ENCODE measurements at places on chromosomes 12 and 14.

GRCh38 chr12:26979733-26980132, 34.5 kb downstream of the TM7SF3 start:
- DNase-seq = no peak

- DNase-seq = no peak
Observed at GRCh38 chr14:102201353-102201738, 61.6 kb downstream of the WDR20 start.

GRCh38 chr12:120489018-120489417, 6.9 kb upstream of the DYNLL1 start:
- no peak for DNase-seq

DNA sequence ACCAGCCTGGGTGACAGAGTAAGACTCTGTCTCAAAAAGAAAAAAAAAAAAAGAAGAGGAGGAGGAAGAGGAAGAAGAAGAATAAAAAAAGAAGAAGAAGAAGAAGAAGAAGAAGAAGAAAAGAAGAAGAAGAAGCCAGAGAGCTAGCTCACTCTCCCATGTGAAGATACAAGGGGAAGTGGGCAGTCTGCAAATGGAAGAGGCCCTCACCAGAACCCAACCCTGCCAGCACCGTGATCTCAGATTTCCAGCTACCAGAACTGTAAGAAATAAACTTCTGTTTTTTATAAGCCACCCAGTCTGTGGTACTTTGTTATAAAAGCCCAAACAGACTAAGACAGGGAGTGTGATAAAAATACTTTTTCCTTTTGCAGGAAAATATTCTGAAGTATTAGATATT, 130.7 kb downstream of the ETNK1 start:
- no peak for DNase-seq

DNA sequence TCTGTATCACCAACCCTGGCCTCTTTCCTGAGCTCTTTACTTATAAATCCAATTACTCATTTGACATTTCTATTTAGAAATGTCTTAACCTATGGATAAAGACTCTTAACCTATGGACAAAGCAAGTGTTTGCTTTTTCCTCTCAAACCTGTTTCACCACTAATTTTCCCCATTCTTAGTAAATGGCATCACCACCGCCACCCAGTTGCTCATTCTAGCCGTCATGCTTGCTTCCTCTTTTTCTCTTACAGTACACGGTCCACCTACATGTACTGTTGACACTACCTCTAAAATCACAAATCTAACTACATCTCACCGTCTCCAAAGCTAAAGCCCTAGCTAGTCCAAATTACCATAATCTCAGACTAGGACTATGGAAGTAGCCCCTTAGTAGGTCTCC, 60.0 kb downstream of the CAPS2 start:
- DNase-seq = no peak

GRCh38 chr12:104652910-104653309, 196.2 kb downstream of the CHST11 start:
- no peak for DNase-seq

GRCh38 chr12:92404921-92405320, 259.3 kb upstream of the BTG1 start:
- DNase-seq = no peak

GRCh38 chr14:69079188-69079742, 73.7 kb downstream of the DCAF5 start:
- DNase-seq = no peak

DNA sequence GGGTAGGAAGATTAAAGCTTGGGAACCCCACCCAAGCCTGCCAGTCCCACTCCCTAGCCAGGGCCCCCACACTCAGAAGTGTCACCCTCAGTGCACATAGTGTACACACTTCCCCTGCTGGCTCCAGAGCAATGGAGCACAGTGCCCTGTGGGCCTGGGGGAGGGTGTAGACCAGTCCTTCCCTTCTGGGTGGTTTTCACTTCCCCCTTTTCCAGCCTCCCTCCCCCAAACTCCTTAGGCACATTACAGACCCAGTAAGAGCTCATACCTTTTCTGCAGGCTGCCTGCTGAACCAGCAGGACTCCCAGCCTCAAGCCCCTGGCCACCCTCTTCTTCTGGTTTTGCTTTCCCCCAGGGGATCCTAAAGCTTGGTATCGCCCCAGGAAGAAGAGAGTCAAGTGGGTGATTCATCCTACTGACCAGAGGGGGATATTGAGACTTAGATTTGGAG, at the start of gene ZNF385A:
TSS of gene ZNF385A (minus strand) at position 143 of the 451 bp plus-strand sequence. CDS start 219 bp downstream, outside the sequence.
- DNase-seq = peak; percentile 95

GRCh38 chr12:31362115-31362758, 36.3 kb upstream of the SINHCAF start:
- no peak for DNase-seq

Data from CD14-positive monocyte (primary cell).